ENCODE measurements at places on chromosomes 3 and 15. TPM values are rescaled to one million over a fixed set of nuclear protein-coding genes. Genes with fewer than 3 reads are reported as not detected.

Gene ELL3
- 2.2 TPM for polyA plus RNA-seq

Gene FSIP1
- polyA plus RNA-seq = 3.8 TPM

Gene FSTL1
- polyA plus RNA-seq = 12.3 TPM

Gene TMC3
- polyA plus RNA-seq = not detected

Gene SEMA3G
- polyA plus RNA-seq = not detected

Gene LRTM1
- polyA plus RNA-seq = not detected

Gene KNL1
- polyA plus RNA-seq = 0.38 TPM

Gene CPEB1
- 1.3 TPM for polyA plus RNA-seq

Gene KNG1
- not detected for polyA plus RNA-seq

Gene PLCD1
- polyA plus RNA-seq = 7.6 TPM

Gene SNAP23
- 36.6 TPM for polyA plus RNA-seq

Gene ASB14
- polyA plus RNA-seq = not detected

Gene FETUB
- polyA plus RNA-seq = not detected

Gene SERPINI2
- 1.7 TPM for polyA plus RNA-seq

Gene CELF6
- 68.6 TPM for polyA plus RNA-seq

Gene KBTBD13
- not detected for polyA plus RNA-seq

Gene TMEM207
- not detected for polyA plus RNA-seq

Gene GOLGA6B
- not detected for polyA plus RNA-seq

Gene ZIC4
- polyA plus RNA-seq = 8.1 TPM

Gene PTX3
- polyA plus RNA-seq = 0.57 TPM

Measured in neural cell (in vitro differentiated cells).